ENCODE measurements at places on chromosomes 1 and 21.

DNA sequence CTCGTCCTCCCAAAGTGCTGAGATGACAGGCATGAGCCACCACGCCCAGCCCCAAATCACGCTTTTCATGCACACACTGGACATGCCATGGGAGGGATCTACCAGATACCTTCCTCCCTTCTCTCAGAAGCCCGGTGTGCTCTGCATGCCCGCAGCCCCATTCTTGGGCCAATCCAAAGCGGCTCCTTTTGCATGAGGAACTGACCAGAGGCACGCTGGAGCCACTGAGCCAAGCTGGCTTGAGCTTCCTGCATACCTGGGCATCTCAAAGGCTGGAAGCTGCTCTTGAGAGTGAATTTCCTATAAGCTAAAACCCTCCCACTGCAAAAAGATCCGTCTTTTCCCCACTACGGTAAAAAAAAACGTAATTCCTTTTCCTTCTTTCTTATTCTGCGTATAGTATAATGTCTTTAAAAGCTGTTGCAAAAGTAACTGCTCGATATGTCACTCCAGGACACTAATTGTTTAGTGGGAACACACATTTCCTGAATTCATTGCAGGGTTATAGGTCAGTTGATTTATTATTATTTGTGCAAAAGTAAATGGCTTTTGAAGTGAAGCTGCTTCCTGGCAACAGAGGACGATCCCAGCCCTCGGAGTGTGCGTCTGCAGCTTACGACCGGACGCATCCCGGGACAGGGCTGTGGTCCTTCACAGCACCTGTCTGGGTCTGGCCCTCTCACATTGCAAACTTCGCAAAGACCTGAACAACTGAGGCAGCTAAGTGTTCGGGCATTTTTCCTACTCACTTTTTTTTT lies 61.8 kb upstream of the ETS2 start:
- no peak for DNase-seq
- H3K27me3 ChIP-seq, result no peaks in the 10 kb centered on the region
- H3K27ac ChIP-seq, result no peak overlapping the region
- H3K4me3 ChIP-seq, result no peak overlapping the region
- H3K36me3 ChIP-seq, result peaks cover 1% of the 10 kb centered on the region
- peaks cover 14% of the 10 kb centered on the region for H3K4me1 ChIP-seq

GRCh38 chr1:206503591-206504362 lies 3.6 kb upstream of the RASSF5 start:
- H3K36me3 ChIP-seq, result no peaks in the 10 kb centered on the region
- H3K4me3 ChIP-seq, result peak overlapping the region; percentile 27
- H3K27ac ChIP-seq, result peak overlapping the region; percentile 9

DNA sequence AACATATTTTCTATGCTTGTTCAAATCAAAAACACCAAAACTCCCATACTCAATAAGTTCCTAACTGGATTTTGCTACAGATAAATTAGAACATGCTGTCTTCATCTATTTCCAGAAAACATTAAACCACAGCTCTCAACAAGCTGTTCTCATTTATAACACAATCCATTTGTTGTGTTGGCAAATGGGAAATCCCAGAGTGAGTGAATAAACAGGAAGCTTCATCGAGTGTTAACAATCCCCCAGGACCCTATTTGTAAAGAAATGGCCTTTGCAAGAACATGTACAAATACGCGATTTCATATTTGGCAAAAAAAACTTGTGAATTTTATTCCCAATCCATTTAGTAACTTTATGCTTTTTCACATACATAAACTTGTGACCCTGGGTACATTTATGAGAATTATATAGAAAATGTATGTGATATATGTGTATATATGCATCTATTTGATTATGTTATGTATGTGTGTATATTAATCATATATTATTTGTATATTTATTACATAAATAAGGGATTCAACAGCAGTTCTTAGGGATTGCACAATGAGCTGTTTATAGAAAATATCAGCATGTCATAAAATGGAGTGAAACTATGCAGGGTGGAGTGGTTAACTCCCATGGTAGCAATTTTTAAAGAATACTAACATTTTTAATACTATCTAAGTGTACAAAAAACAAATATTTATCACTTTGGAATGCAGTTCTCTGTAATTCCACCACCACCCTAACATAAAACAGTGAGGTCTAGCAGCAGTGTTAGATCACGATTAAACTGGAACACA lies 160.0 kb downstream of the NEGR1 start:
- H3K36me3 ChIP-seq, result no peaks in the 10 kb centered on the region
- no peaks in the 10 kb centered on the region for H3K4me1 ChIP-seq
- no peaks in the 10 kb centered on the region for H3K27me3 ChIP-seq
- H3K4me3 ChIP-seq, result no peak overlapping the region

DNA sequence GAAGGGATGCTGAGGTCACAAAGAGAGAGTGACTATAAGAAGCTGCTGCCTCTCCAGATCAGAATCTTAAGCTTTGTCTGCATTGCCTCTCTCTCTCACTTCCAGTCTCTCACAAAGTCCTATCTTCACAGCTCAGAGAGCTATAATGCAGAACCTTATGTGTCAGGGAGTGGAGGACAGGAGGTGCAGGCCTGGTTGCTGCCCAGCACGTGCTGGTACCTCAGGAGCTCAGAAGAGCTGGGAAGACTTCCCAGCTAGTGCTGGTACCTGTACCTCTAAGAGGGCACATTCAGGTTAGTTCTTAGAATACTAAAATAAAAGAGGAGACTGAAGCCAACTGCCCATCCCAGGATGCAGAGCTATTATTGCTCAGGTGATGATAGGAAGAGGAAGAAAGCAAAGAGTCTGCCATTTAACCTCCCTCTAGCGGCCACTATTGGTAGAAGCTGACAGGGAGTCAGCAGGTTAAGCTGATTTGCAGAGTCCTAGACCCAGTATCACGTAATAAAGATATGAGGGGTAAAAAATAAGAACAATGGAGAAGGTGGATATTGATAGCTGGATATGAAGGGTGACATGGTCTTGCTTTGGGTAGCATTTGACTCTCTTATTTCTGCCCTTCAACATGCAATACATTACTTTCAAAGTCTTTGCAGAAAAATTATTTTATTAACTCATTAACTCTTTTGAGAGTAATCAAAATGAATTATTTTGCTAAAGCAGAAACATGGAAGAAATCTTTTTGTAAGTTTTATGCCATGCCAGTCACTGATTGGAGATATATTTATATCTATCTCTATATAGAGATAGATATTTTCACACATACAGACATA lies 138.1 kb upstream of the HMCN1 start:
- H3K36me3 ChIP-seq, result no peaks in the 10 kb centered on the region
- H3K27me3 ChIP-seq, result no peaks in the 10 kb centered on the region
- peak; percentile 54 for DNase-seq
- H3K27ac ChIP-seq, result no peak overlapping the region
- H3K4me3 ChIP-seq, result no peak overlapping the region
- peaks cover 11% of the 10 kb centered on the region for H3K4me1 ChIP-seq

GRCh38 chr1:228045405-228045804 lies 37.1 kb upstream of the ARF1 start:
- no peaks in the 10 kb centered on the region for H3K36me3 ChIP-seq
- no peaks in the 10 kb centered on the region for H3K4me1 ChIP-seq
- no peak overlapping the region for H3K4me3 ChIP-seq
- H3K27ac ChIP-seq, result no peak overlapping the region
- no peak for DNase-seq

- no peak overlapping the region for H3K27ac ChIP-seq
- no peaks in the 10 kb centered on the region for H3K27me3 ChIP-seq
- peaks cover 6% of the 10 kb centered on the region for H3K4me1 ChIP-seq
- no peaks in the 10 kb centered on the region for H3K36me3 ChIP-seq
- H3K4me3 ChIP-seq, result no peak overlapping the region
These were observed 11.7 kb downstream of the ST3GAL3 start for GRCh38 chr1:43719063-43719462.

DNA sequence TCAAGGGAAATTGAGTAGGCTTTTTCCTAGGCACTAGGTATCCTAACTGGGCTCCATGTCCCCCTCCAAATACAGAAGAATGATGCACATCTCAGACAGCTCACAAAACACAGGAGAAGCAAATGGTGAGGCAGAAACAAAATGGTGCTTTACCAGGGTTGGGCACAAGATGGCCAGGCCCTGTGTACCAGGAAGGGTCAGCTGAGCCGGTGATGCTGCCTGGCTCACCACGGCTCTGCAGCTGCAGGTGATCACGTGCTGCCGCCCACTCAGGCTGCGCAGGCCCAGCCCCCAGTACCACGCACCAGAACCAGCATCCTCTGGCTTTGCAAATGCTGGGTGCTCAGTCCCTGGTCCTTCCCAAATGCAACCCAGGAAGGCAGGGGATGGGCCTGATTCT lies 993 bp upstream of the DSCAM start:
- no peak for DNase-seq
- no peak overlapping the region for H3K4me3 ChIP-seq
- H3K27ac ChIP-seq, result no peak overlapping the region

- no peaks in the 10 kb centered on the region for H3K4me1 ChIP-seq
- no peak overlapping the region for H3K4me3 ChIP-seq
- no peak overlapping the region for H3K27ac ChIP-seq
- DNase-seq, result no peak
- H3K27me3 ChIP-seq, result no peaks in the 10 kb centered on the region
- H3K36me3 ChIP-seq, result no peaks in the 10 kb centered on the region
These were observed 544.9 kb downstream of the KCNT2 start for GRCh38 chr1:196063294-196063693.

- H3K27ac ChIP-seq, result no peak overlapping the region
- H3K4me3 ChIP-seq, result no peak overlapping the region
These were observed 22.1 kb downstream of the RIPPLY3 start for GRCh38 chr21:37028570-37028969.

DNA sequence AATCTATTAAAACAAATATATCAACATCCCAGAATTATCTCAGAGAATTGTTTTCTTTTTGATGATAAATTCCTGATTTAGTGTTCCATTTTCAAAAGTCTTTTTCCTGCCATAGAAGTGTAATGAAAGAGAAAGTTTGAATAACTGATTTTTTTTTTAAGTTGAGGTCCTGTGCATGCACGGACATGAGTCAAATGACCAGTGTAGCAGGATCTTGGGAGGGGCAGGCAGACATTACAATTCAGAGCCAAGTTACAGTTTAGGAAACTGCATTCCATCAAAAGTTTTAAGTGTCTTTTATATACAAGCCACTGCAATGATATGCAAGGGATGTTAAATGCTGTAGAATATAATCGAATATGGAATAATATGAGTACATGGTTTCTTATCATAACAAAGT lies 227.5 kb downstream of the HMCN1 start:
- no peak overlapping the region for H3K27ac ChIP-seq
- H3K27me3 ChIP-seq, result peaks cover 7% of the 10 kb centered on the region
- DNase-seq, result no peak
- no peaks in the 10 kb centered on the region for H3K4me1 ChIP-seq
- H3K36me3 ChIP-seq, result no peaks in the 10 kb centered on the region

DNA sequence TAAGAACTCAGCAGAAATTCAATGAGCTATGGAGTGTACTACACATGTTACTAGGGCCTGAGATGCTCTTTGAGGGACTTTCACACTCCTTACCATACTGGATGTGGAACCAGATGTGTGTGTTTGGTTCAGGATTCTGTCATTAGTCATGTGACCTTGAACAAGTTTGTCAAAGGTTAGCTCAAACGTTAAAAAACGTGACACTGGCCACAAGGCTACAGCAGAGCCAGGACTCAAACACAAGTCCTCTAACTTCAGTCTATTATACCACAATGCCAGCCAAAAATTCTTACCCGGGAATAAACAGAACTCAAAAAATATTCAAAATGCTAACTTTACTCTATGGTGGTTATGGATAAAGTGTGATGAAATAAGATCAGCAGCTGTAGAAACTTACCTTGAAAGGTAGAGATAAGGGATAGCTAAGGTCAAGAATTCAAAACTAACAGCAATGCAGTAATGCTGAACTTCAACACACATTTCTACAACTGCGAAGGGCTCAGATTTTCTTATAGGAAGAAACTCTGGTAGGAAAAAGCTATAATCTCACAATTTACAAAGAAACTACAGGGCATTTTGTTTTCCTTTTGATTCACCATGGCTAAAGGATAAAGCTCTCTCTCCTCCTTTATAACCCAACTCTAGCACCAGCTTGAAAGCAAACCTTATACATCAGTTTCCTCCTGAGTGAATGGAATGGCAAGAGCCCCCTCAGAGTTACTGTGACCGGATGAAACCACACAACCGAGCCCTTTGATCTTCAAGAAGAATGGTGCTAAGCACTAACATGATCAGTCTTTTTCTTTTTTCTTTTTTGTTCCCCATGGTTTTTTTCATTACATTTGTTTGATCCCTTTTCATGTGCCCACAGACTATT lies 233.9 kb downstream of the SLC45A1 start:
- peak overlapping the region; percentile 9 for H3K27ac ChIP-seq
- H3K4me3 ChIP-seq, result no peak overlapping the region
- H3K4me1 ChIP-seq, result peaks cover 44% of the 10 kb centered on the region
- no peaks in the 10 kb centered on the region for H3K27me3 ChIP-seq

DNA sequence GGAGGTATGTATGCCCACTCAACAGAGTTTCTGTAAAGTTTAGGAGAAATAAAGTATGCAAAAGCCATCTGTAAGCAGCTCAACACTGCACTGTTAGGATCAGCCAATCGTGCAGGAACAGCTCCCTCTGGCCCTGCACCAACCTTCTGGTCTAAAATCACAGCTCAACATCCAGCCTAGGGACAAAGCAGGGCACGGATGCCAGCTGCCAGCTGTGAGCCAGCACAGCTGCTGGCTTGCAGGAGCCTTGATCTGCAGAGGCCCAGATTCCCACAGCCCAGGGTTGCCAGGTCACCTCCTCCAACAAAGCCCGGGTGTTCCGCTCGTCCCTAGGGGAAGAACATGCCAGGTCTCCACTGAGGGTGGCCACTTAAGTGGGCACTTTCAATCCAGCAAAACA lies 8.6 kb downstream of the ACOT7 start:
- H3K4me3 ChIP-seq, result no peak overlapping the region
- no peak overlapping the region for H3K27ac ChIP-seq
- DNase-seq, result no peak
- no peaks in the 10 kb centered on the region for H3K27me3 ChIP-seq
- H3K4me1 ChIP-seq, result peaks cover under 1% of the 10 kb centered on the region

GRCh38 chr1:201877877-201878401 lies 10.8 kb upstream of the SHISA4 start:
- no peak for DNase-seq
- H3K27me3 ChIP-seq, result no peaks in the 10 kb centered on the region
- no peak overlapping the region for H3K4me3 ChIP-seq
- no peak overlapping the region for H3K27ac ChIP-seq
- no peaks in the 10 kb centered on the region for H3K4me1 ChIP-seq

- DNase-seq, result peak; percentile 43
- peak overlapping the region; percentile 64 for H3K4me3 ChIP-seq
- no peaks in the 10 kb centered on the region for H3K27me3 ChIP-seq
- peaks cover 59% of the 10 kb centered on the region for H3K4me1 ChIP-seq
These were observed 12.4 kb downstream of the PSEN2 start for GRCh38 chr1:226882631-226883409.

DNA sequence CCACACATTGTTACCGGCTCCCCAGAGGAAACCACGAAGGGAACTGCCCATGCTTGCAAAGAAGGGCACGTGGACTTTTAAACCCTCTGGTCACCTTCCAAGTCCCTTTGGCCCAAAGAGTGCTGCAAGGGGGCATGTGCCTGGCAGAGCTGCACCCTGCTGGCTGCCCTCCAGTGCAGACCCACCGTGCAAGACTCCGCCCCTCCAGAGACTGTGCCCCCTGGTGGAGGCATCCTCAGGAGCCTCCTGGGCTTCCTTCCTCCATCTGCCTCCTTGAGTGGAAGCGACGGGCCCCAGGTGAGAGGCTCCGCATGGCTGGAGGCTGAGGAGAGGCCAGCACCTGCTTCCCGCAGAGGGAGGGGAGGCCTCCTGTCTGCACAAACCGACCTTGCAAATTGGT lies 100.6 kb downstream of the CRYAA start:
- no peaks in the 10 kb centered on the region for H3K36me3 ChIP-seq
- H3K4me1 ChIP-seq, result no peaks in the 10 kb centered on the region
- peak; percentile 47 for DNase-seq
- H3K27me3 ChIP-seq, result no peaks in the 10 kb centered on the region

GRCh38 chr1:206560007-206560716 lies 52.1 kb downstream of the EIF2D start:
- peak overlapping the region; percentile 92 for H3K4me3 ChIP-seq
- DNase-seq, result peak; percentile 66
- H3K36me3 ChIP-seq, result peaks cover 59% of the 10 kb centered on the region
- peaks cover 73% of the 10 kb centered on the region for H3K4me1 ChIP-seq
- H3K27me3 ChIP-seq, result no peaks in the 10 kb centered on the region
- peak overlapping the region; percentile 97 for H3K27ac ChIP-seq
